Natural killer cell (primary cell): ENCODE measurements at places on chromosomes 4 and X.

- no peak for DNase-seq
Observed at GRCh38 chrX:9354918-9355317, 109.9 kb upstream of the TBL1X start.

DNA sequence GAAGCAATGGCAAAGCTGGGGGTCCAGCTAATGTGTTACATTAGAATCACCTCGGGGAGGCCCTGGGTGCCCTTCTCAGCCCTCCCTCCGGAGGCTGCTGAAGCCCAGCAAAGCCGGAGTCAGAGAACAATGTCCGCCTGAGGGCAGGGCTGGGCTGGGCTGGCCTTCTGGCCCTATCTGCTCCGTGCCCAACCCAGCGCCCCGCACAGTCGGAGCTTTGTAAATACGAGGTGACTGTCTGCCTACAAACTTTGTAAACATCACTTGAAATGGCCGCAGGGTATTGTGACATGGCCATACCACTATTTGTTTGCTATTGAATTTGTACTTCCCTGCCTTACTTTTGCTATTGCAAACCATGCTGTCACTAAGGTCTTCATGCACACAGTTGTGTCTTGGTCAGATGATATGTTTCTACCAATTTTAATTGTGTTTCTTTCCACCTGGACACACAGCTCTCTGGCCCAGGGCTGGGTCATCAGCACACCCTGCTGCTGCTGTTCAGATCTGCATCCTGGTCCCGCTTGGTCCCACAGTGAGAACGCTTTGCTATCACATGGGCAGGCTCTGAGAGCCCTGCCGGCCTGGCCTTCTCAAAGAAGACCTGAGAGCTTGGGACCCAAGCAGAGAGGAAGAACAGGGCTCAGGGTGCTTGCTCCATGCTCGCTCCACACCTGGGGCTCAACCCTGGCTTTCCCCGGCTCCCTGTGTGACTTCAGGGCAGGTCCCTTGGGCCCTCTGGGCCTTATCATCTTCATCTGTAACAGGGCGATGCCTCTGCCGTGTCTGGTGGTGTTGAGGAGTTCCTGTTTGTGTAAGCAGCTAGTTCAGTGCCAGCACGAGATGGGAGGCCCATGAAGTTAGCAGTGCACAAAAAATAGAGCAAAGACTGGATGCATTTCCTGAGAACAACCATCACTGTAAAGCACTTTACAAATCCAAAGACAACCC, 2.3 kb downstream of the S100P start:
- DNase-seq = peak; percentile 36

DNA sequence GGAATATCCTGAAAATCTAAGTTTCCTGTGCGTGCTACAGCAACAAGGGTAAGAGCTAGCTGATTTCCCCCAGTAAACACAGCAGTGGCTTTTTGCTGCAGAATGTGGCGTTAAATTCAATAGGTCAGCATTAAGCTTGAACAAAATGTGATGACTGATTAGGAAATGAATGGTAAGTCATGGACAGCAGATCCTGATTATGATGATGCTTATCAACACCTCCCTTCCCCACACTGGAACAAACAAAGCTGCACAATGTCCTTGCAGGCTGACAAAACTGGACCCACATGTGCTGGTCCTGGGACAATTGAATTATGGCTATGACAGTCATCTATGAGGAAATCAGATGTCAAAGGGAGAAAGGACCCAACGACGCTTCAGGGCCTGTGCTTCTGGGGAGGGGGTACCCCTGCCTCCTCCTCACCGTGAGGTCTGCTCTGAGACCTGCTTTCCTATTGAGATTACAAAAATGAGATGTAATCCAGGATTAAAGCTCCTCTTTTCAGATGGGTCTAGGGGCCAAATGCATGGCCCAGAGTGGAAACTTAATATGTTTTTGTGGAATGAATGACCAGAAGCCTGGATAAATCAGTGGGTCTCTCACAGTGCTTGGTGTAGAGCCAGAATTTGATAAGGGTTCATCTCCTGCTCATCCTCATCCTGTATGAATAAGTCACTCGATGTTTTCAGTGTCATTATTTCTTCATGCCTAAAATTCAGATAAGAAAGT, 32.0 kb upstream of the BOD1L1 start:
- DNase-seq = no peak

DNA sequence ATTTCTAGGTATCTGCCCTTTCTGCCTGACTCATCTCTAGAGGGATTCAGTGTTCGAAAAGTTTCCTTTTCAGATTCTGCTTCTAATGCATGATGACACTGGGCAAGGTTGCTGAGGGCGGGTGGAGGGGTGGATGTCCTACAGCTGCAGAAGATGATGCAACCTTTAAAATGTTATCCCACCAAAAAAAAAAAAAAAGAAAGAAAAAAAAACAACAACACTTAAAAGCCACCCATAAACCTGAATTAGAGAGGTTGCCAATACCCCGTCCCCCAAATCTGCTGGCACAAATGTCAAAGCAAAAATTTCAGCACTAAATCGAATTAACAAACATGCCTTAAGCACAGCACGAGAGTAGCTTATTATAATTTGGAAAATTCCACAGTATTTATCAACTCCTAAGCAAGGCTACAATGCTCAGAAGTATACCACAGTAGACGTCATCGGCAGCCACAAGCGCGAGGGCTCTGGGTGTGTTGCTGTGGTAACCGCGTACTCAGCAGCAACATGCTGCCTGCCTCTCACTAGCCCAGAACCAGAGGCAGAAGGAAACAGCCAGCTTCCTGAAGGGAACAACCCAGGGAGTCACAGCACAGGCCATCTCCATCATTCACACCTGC, 167.5 kb upstream of the MAP3K15 start:
- peak; percentile 73 for DNase-seq

- no peak for DNase-seq
Observed at GRCh38 chr4:57102050-57102624, 8.0 kb downstream of the IGFBP7 start.

GRCh38 chrX:51192104-51192503, 140.5 kb upstream of the NUDT10 start:
- DNase-seq = no peak

DNA sequence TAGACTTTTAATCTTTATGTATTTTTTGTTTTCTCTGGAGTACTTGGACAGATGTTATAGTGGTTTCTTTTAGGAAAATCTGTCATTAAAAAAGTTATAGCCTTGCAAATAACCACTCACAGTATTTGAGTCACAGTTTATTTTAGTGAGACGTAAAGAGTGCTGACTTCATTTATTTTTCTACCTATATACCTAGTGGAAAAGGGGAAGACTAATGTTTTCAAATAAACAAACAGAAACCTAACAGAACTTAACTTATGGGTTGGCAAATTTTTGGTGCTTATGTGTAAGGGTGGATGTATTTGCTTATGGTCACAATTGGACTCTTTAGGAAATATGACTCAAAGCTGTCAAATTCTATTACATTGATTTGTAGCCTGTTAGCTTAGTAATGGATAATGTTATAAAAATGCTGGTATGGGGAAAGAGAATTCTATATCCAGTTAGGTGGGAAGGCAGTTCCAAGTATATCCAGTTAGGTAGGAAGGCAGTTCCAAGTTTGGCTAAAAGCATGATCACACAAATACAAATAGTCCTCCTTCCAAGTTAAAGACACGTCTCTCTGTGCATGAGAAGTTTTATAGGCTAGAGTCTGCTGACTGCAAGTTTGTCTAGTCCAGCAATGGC, 61.9 kb downstream of the SLC9A6 start:
- DNase-seq = no peak
